ENCODE measurements at places on chromosomes 3 and 15. TPM values are rescaled to one million over a fixed set of nuclear protein-coding genes. Genes with fewer than 3 reads are reported as not detected.

Gene SYNPR
- total RNA-seq: 119 TPM

Gene SHF
- 49.3 TPM for total RNA-seq

Gene ADGRG7
- total RNA-seq: not detected

Gene ZFAND6
- 151 TPM for total RNA-seq

Gene CLRN1
- total RNA-seq: not detected

Gene COL6A5
- total RNA-seq: under 0.01 TPM

Gene KNG1
- not detected for total RNA-seq

All from frontal cortex (tissue), 4 donors.